NCI-H2081 treated with DMSO at 0.1 percent for 48 hours (cell line): ENCODE measurements at places on chromosomes 13 and 19.

DNA sequence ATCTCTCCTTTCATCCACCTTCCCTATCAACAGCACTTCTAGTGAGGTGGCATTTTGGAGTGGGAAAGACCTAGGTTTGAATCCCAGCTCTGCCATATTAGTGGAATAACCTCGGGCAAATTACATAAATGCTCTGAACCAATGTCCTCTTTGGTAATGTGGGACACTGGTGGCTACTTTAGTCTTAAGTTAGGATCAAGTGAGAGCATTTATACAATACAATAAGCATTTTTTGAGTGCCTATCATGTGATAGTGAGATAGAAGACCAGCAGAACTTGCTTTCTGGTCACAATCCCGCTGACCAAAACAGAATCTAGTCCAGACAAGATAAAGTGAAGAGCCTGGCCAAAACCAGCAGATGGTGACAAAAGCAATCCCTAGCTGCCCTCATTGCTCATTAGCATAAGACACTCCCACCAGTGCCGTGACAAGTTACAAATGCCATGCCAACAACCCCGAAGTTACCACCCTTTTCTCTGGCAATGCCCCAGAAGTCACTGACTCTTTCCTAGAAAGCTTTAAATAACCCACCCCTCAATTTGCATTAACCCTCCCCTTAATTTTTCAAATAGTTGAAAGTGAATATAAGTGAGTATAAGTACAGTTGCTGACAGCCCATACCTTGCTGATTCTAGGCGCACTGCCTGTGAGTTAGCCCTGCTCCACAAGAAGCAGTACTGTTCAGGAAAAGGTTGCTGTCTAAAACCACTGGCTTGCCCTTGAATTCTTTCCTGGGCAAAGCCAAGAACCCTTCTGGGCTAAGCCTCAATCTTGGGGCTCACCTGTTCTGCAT is 28.9 kb upstream of the KPNA3 start:
- no peak for DNase-seq

- DNase-seq: no peak
Observed at GRCh38 chr13:29754473-29754806, 96.0 kb downstream of the UBL3 start.

- no peak for DNase-seq
Observed at GRCh38 chr13:46079770-46080169, 25.1 kb downstream of the CPB2 start.

DNA sequence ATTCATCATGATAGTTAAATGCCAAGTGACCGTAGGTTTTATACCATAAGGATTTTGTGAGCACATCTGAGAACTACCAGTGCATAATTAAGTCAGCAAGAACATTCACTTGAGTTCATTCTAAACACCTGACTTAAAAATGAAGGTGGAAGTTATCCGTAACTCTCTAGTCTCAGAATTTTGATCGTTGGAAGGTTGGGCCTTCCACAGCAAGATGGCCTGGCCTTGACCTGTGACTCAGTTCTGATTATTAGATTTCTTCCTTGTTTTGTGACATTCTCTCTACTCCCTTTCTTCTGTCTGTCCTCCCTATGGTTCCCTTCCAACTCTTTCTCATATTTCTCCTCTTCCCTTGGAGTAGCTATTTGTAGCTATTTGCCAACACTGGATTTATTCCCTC is 20.0 kb upstream of the WDFY2 start:
- DNase-seq: no peak

DNA sequence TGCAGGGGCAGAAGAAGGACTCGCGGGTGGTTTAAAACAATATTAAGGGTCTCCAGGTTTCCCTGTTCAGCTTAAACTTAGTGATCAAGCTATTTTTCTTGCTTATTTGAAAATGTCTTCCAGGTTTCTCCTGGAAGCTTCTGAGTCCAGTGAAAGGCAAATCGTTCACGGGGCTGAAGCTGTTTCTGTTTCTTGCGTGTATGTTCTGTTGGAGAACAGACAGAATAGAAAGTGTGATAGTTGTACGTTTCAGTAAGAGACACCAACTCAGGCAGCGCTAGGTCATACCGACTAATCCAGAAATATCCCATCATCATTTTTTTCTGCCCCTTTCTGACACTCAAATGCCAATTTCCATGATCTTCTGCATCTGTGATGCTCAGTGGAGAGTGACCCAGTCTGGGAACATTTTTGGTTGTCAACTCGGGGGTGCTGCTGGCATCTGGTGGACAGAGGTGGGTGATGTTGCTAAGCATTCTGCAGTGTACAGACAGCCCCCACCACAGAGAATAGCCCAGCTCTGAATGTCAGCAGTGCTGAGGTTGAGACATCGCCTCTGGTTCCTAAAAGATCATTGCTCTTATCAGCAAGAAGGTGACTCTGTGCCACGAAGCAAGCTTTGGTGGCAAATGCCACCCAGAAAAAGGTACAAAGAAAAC is 4.3 kb downstream of the KLF2 start:
- DNase-seq: no peak

- no peak for DNase-seq
Observed at GRCh38 chr13:28624707-28625432, 34.1 kb upstream of the POMP start.

DNA sequence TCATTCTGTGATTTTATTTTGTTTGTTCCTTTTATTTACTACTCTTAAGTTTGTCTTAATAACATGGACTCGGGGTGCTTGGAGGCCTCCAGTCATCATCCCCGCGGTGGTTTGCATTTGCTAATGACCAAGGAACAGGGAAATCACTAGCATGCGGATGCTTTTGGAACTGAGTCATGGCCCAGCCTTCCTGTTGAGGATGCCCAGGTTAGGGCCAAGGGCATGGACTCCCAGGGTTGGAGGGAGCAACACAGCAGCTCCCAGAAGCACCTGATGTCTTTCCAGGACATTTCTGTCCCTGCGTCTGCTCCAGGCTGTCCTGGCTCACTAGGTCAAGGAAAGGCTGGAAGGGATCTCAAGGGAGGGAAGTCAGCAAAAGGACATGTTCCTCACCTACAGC is 423.7 kb upstream of the TSHZ3 start:
- no peak for DNase-seq

DNA sequence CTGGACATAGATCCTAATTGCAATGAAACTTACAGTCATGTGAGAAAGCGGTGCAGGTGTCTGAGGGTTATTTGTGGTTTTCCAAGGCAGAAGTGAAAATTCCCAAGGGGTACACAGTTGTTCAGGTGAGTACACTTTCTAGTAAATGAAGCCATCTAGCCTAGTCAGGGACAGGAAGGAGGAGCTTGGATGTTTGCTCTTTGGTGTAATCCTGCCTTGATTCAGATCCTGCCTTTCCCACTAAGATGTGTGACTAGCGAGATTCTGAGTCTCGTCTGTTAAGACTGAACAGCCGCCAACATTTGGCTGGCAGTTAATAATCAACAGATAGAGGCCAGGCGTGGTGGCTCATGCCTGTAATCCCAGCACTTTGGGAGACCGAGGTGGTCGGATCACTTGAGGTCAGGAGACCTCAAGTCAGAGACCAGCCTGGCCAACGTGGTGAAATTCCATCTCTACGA is 2.5 kb downstream of the RPS9 start:
- DNase-seq: no peak

DNA sequence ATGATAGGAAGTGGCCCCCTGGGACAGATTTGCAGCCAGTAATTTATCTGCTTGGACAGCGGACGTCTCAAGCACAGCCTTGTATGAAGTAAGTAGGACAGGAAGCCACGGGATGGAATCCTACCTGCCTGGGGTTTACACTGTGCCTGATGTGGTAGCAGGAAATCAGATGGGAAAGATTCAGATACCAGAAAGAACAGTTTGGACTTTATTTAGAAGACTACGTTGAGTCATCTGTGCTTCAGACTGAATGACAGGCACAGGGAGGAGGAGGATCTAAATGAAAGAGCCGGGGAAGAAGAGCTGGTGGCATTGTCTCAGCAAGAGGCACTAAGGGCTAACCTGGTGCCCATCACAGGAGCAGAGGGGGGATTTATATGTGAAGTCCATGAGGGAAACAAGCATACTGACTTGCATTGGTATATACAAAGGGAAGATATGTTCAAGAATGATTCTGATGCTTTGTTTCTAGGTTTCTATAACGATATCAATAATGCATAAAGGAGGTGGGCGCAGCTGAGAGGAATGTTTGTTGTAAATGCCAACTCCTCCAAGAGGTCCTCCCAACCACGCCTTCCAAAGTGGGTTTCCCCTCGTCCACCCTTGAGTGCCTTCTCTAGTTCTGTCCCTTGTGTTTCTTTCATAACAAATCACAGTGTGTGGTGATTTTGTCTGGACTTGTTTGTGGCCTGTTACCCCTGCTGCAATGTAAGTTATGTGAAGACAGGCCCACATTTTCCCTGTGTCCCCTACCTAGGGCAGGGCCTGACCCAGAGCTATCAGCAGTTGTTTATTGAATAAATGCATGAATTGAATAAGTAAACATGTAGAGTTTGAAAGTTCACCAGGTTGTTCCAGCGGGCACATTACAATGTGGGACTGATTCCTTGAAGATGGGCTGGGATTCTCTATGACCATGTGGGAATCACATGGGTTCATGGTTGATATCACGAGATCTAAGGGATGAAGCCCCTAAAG is 328.4 kb downstream of the SLC7A1 start:
- no peak for DNase-seq

- no peak for DNase-seq
Observed at GRCh38 chr13:24858953-24859352, 95.0 kb downstream of the RNF17 start.

GRCh38 chr13:25166306-25166705 is 5.8 kb downstream of the AMER2 start:
- no peak for DNase-seq

DNA sequence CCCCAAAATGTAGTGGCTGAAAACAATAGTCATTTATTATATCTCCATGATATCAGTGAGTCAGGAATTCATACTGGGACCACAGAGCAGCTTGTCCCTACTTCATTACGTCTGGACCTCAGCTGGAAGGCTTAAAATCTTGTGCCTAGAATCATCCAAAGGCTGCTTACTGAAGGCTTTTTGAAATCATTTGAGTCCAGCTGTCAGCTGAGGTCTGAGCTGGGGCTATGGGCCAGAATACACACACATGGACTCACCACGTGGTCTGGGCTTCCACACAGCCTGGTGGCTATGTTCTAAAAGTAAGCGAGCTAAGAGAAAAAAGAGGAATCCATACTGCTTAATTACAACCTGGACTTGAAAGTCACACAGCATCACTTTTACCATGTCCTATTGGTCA is 209.2 kb downstream of the KCTD12 start:
- DNase-seq: no peak

- DNase-seq: no peak
Observed at GRCh38 chr13:34513526-34513925, 428.5 kb upstream of the NBEA start.

- DNase-seq: no peak
Observed at GRCh38 chr19:58021541-58022282, 12.1 kb upstream of the ZSCAN1 start.

- DNase-seq: no peak
Observed at GRCh38 chr13:110107568-110108347, 199.2 kb downstream of the COL4A1 start.

DNA sequence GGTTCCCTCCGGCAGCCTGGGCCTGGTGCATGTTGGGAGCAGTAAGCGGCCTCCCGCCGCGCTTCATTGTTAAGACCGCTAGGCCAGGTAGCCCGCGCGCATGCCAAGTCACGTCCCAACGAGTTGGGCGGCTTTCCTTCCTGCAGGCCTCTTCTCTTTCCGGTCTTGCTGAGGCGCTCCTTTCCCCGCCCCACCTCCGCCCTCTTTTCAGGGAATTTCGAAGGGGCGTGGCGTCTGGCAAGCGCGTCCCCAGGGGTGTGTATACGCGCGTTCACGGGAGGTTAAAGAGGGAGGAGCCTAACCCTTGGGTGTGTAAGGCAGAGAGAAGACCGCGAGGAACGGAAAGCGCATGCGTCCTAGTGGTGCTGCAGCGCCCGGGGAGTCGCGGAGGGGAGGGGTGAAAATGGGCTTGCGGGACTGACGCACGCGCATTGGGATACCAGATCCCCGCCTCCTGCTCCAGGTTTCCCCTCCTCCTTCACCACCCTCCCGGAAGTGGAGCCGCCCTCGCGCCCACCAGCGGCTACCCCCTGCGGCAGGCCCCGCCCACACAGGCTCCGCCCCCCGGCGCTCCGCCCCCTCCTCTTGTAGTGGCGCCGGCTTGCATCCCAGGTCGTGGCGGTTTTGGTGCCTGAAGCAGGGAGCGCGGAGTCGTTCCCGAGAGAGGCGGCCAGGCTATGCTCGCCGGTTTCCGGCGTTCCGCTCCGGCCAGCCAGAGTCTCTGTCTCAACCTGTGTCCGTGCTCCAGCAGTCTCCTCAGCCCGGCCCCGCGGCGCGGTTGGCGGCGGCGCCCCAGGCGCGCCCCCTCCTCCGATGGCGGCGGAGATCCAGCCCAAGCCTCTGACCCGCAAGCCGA is at the start of gene WDFY2:
Gene WDFY2, plus strand, starts transcription at position 588 of the 856 bp plus-strand sequence. Its CDS starts 226 bp downstream, at position 814.
- peak; percentile 99 for DNase-seq
